ENCODE measurements at places on chromosomes 12 and 14.

DNA sequence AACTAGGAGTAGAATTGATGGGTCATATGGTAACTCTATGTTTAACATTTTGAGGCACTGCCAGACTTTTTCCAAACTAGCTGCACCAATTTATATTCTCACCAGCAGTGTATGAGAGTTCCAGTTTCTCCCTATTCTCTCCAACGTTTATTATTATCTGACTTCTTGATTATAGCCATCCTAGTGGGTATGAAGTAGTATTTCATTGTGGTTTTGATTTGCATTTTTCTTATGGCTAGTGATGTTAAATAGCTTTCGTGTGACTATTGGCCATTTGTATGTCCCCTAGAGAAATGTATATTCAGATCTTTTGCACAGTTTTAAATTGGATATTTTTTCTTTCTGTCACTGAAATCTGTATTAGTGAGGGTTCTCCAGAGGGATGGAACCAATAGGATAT is 37.8 kb downstream of the HELB start:
- DNase-seq, result no peak

DNA sequence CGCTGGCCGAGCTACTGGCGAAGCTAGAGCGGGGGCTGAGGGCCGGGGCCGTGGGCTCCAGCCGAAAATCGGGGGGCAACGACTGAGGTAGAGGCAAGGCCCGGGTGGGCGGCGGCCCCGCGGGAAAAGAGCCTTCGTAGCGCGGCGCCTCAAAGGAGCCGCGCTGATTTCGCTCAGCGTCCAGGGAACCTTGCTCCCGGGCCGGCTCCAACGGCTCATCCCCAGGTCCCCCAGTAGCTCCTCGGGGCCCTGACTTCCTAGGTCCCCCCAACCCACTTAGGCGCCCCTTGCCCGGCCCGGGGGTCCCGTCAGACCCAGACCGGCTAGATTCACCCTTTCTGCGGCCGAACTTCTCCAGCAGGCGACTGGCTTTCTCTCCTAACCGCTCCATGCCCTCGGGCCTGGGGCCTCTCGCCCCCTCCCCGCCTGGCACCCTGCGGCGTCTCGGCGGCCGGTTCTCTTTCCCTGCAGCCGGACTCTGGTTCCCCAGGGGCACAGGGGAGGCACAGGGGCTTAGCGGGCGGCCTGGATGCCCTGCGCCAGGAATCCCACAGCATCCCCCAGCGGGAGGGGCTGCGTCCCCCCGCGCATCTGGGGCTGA is 375 bp downstream of the AJUBA start:
- no peak for DNase-seq

DNA sequence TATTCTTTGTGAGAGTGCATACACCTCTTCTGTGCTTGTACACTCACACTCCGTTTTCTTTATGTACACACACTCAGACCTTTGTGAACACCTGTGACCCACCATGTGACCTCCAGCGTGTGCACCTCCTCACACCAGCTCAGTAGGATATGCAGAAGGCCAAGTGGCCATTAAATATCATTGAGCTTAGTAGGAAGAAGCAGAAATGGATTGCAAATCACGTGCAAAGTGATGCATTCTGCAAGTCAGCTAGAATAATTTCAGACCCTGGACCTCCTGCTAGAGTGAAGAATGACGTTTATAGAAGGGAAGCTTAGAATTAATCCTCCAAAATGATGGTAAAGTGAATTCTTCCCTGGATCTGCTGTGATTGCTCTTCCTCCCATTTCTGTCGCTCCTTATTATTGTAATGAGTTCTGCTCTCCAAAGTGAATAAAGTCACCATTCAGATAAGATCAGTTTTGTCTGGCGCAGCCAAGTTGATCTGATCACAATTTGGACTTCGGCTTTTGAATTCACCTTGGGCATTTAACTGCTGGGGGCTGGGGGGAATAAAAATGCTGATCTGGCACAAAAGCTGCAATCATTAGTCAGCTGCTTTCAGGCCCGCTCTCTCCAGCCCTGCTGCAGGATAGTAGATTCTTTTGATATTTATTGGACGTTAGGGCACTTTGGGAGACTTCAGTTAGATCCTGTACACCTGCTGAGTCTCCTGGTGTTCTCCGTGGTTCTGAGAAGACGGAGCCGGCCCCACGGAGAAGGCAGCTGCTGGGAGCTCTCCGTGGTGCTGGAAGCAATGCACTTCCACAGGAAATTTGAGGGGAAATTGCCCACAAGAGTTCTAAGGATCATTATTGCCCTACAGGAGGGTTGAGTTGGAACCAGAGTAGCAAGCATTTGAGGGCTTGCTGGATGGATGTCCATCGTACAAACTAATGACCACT is 12.4 kb upstream of the NRXN3 start:
- DNase-seq, result peak; percentile 36

GRCh38 chr14:104101086-104101621 is 15.7 kb downstream of the ASPG start:
- DNase-seq, result no peak

DNA sequence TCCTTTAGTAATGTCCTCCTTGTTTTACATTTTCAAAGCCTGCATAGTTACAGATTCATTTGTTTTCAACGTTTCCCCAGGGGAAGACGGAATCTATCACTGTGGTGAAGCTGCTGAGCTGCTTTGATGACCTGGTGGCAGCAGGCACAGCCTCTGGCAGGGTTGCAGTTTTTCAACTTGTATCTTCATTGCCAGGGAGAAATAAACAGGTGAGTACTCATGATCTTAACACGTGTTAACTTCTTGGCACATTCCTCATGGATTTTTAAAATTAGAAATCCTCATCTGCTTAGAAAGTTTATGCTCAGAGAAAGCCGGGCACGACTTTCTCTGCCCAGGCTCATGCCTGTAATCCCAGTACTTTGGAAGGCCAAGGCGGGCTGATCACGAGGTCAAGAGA is 44.5 kb downstream of the TECPR2 start:
- DNase-seq, result no peak

DNA sequence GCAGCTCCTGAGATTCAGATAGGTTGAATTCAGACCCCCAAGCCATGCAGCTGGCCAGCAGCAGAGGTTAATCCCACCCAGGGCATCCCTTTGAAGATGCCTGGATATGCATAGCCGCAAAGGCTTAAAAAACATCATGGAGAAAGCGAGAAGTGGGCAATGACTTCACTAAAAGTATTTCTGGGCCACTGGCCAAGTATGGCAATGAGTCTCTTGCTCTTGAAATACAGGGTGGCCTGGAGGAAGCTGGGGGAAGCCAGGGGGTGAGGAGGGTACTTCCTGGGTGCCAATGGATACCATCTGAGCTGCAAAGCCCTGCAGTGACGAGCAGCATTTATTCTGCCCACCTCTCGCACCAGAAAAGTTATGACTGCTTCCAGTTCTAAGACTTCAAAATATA is 539.3 kb upstream of the TBX3 start:
- DNase-seq, result no peak

GRCh38 chr12:53289891-53290290 is 5.5 kb upstream of the PFDN5 start:
- no peak for DNase-seq

DNA sequence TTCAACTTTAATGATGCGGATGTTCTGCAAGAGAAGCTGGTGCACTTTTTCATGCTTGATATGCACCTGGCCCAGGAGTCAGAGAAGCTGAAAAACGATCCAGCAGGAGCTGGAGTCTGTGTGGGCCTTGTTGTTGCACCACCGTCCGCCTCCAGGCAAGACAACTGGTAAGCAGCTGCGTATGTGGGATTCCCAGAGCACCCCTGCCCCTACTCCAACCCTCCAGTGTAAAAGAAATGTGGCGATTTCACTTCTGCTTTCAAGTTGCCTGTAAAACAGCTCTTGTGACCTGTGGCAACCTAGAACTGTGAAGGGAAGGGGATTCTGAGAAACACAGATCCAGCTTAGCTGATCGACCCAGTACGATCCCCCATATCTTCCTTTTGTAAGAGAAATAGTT is 154.1 kb upstream of the PELI2 start:
- DNase-seq, result no peak

DNA sequence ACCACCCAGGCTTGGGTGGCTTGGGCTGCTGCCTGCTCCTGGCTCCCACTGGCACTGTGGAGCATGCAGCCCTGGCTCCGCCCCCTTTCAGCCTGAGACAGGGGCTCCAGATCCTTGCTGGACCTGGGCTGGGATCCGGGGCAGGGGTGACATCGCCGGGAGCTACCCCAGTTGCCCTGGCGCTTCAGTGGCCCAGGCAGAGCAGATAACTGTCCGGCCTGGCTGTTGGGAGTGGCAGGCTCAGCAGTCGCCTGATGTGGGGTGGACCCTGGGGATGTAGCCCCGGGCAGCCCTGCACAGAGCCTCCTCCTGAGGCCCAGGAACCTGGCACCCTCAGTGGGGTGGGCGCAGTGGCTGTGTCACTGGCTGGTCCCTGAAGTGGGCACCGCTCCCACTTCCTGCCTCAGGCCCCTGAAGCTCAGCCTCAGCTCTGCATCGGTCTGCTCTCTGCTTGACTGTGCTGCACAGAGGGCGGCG is 57.9 kb downstream of the FUT8 start:
- DNase-seq, result no peak

DNA sequence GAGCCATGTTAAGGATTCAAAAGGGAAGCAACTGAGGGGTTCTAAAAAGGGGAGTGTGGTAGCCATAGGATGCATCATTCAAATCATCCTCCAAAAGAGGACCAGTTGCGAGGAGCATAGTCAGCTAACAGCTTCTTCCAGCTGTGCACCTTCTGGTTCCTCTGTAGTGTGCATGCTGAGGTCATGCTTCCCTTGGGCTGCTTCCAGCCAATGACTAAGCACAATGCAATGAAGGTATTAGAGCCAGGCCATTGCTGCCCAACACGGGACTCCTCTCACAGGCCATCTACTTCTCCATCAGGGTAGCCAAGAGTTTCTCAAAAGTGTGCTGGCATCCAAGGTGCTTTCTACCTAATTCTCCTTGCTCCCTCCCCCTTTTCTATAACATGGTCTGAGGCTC is 69.2 kb upstream of the ARID2 start:
- no peak for DNase-seq

DNA sequence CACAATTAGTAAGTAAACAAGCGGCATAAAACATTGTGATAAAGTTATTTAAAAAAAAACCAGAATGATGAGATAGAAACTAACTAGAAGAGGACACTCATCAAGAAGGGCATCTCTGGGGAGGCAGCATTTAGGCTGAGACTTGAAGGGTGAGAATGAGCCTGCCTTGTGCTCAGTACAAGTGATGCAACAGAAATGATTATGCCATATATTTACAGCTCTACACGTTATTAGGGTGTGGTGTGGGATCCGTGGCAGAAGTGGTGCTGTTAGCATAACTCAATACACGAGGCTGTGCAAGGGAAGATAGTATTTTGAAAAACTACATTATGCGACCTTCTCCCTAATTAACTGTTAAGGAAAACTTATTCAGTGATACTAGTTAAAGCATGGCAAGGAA is 178.5 kb upstream of the ATF7IP start:
- DNase-seq, result no peak

GRCh38 chr14:40345334-40345733 is 913.1 kb upstream of the FBXO33 start:
- no peak for DNase-seq

GRCh38 chr12:54448344-54448743 is 25.1 kb downstream of the GTSF1 start:
- no peak for DNase-seq

DNA sequence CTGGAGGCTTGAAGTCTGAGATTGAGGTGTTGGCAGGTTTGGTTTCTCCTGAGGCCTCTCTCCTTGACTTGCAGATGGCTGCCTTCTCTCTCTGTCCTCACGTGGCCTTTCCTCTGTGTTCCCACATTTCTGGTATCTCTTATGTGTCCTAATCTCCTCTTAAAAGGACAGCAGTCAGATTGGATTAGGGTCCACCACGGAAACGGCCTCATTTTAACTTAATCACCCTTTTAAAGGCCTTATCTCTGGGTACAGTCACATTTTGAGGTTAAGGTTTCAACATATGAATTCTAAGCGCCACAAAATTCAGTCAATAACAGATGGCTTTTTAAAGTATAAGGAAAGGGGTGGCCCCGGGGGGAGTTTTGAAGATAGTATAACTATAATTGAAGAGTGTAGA is 33.5 kb downstream of the UNC79 start:
- no peak for DNase-seq

DNA sequence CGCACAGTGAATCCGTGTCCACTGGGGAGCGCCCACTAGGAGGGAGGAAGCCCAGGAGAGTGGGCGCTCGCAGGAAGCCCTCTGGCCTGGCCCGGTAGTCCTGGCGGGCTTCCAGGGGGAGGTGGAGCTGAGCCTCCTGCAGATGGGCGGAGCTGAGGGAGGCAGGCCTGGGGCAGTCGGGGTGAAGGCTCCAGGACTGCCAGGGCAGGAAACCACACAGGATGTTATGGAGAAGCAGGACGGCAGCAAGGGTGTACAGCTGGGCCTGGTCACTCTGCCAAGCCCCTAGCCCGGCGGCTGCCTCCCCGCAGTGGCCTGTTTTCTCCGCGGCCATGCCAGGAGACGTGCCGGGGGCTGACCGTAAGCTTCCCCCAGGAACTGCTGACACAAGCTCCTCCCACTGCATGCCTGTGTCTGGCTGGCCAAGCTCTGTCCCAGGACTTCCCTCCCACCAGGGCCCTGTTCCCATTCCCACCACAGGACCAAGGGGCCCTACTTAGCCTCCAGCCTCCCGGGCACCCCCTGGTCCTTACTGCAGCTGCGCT is 143.4 kb upstream of the C14orf180 start:
- no peak for DNase-seq

- DNase-seq, result no peak
Measured at GRCh38 chr14:100735271-100735670, 8.6 kb downstream of the DLK1 start.

DNA sequence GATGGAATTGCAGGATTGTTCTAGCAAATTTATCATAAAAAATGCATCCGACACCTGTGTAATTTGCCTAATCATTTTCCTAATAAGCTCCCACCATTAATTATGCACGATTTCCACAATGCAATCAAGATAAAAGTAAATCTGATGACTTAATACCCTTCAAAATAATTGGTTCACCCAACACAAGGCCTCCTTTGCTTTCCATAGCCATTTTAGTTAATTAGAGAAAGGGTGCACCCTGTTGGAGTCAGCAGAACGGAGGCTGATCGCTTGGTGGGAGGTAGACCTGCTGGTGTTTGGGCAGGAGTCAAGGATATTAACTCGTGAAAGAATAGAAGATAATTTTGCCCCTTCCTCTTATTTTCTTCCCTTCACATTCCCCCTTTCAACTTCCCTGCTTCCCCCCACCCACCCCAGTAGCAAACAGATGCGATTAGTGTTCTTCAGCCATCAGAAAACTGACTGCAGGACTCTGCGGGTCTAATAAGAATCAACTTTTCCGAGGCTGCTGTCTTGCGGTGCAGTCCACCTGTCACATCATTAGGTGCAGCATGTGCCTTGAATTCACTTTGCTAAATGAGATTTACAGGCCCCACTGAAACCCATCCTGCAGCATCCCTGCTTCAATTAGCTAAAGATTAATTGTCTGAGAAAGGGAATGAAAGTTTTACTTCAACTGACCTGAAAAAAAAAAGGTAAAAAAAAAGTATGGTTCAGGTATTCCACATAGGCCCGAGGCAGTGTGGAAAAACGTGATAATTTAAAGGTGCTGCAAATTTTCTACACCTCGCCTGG is 553.7 kb upstream of the LMO3 start:
- DNase-seq, result no peak

GRCh38 chr14:87797001-87797400 is 196.0 kb downstream of the GALC start:
- no peak for DNase-seq

GRCh38 chr12:4174417-4174816 is 99.1 kb upstream of the CCND2 start:
- no peak for DNase-seq

Data from right renal cortex interstitium (tissue), 3 donors.